Stimulated activated CD4-positive, alpha-beta T cell treated with anti-CD3 and anti-CD28 coated beads, Interleukin-1b, Interleukin-23, amount 100 ng/mL, for 1 hour (primary cell): ENCODE measurements at places on chromosomes 1 and 21.

- DNase-seq = no peak
Observed at GRCh38 chr1:3244025-3244926, 175.3 kb downstream of the PRDM16 start.

DNA sequence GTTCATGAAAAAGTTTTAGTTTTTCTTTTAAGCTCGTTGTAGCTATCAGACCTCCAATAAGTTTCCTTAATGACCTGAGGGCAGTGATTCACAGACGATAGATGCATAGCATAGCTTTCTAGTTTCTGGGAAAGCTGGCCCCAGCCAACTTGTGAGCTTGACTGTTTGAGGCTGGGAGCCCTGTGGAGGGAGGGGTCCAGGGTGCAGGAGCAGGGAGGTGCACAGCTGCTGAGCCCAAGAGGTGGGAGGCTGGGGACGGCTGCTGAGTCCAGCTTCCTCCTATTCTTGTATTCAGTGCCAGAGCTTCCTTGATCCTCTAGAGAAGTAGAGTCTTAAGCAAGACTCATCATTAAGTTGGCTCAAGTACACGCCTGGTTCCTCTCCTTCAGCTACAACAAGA, 11.0 kb upstream of the AVPR1B start:
- DNase-seq = no peak

DNA sequence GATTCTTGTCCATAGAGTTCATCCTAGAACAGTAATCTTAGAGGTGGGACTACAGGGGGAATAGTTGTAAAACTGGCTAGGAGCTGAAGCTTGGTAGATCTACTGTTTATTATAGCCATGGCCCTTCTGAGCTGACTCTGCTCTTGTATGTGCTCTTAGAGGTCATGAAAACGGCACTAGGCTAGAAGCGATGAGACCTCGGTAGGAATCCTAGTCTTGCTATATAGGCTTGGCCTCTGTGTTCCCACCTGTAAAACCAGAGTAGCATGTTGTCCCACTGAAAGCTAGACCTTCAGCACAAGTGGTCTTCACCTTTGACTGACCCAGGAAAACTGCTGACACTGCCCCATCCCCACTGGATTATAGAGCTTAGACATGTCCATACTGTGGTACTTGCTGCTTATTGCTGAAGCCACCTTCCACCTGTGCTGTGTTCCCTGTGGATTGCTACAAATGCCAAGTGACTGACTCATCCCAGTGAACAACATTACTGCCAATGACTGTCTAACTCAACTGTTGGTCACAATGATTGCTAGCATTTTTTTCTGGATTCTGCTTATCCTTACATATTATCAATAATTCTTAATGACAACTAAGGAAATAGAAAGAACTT, 23.0 kb upstream of the PIGC start:
- no peak for DNase-seq

GRCh38 chr1:230879778-230880177, 11.5 kb upstream of the C1orf198 start:
- DNase-seq = no peak

- no peak for DNase-seq
Observed at GRCh38 chr21:36509973-36510664, 30.2 kb upstream of the CLDN14 start.

- no peak for DNase-seq
Observed at GRCh38 chr1:41504114-41505035, 19.9 kb upstream of the EDN2 start.

DNA sequence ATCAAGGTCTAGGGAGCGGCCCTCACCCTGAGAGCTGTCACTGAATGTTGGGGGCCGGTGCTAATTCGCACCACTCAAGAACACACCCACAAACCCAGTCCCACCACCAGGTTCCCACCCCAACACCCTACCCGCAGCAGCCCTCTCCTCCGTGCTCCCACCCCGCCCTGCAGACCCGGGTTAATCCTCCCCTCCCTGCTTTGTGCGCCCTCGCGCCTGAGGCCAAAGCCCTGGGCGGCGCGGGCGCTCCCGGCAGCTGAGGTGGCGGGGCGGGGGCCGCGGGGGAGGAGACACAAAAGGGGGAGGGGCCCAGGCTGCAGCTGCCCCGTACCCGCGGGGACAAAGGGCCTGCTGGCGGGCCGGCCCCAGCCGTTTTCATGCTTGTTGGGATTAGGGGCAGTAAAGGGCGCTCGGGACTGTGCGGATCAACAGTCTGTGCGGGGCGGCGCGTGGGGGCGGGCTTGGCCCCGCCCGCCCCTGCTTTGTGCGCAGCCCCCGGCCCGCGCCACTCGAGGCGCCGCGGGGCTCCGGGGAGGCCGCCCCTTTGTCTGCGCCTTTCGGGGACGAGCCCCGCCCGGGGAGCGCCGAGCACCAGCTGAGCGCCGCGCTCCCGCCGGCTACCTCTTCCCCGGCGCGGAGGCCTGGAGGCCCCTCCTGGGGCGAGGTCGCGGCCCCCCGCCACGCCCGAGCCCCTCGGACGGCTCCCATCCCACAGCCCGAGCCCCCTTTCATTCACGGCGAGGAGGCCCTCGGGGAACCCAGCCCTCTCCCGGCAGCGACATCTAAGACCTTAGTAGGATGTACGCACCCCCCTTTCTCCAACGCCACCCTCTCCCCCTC, 10.9 kb downstream of the C1orf216 start:
- no peak for DNase-seq

GRCh38 chr1:193662030-193662429, 475.6 kb upstream of the B3GALT2 start:
- no peak for DNase-seq

DNA sequence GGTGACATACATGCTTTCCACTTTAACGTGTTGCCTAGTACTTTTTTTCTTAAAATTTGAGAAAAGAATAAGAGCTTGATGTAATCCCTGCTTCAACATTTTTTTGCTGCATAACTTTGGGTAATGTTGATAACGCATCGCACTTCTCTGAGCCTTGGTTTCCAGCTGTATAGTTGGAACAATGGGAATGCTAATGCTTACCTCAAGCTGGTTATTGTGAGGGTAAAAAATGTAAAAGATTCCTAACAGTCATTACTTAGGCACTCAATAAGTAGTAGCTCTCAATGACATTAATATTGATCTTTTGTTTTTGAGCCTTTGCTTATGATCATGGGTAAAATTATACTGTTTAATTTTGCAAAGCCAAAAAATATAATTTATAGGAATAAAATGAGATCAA, 683.3 kb upstream of the CXADR start:
- DNase-seq = no peak

DNA sequence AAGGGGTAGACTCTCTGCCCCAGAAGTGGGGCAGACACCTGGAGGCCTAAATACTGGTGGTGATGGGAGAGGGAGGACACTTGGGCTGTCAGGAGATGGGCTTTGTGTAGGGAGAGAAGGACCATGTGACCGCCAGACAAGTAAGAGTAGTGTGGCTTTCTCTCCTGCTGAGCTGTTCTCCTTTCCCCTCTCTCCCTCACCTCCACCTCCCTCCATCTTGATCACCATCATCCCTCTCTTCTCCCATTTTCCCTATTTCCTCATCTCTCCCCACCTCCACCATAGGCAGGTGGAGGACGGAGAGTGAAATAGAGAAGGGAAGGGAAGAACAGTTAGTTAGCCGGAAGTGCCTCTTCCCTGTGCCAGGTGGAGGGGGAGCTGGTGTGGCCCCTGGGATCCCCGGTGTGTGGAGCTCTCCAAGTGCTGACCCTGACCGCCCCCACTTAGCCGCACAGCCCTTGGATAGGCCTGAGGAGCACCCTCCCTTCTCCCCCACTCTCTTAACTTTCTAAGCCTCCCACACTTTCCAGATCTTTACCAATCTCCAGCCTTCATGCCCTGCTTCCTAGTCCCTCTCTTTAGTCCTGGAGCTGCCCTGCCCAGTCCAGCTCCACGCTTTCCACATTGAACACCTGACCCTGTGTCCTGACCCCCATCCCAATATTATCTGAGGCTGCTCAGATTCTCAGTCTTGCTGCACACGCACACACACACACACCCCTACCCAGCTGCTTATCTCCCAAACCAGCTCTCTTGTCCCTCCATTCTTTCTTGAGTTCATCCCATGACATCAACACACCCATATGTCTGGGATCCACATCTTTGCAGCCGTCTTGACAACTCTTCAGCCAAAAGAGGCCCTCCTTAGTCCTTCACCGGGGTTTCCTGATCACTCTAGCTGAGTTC, 1.5 kb downstream of the CELF3 start:
- no peak for DNase-seq

DNA sequence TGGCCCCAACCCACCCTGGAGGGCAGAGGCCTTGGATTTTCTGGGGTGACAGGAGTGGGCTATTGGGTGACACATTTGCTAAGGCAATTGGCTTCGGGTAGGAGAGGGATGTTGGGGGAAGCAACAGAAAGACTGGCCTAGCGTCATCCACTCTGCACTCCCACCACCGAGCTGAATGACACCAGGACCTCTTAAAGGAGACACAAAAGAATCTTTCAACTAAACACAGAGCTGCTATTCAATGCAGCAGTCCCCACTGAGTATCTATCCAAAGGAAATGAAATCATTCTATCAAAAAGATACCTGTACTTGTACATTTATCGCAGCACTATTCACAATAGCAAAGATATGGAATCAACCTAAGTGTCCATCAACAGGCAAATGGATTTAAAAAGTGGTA, 6.2 kb downstream of the TFF2 start:
- DNase-seq = no peak

DNA sequence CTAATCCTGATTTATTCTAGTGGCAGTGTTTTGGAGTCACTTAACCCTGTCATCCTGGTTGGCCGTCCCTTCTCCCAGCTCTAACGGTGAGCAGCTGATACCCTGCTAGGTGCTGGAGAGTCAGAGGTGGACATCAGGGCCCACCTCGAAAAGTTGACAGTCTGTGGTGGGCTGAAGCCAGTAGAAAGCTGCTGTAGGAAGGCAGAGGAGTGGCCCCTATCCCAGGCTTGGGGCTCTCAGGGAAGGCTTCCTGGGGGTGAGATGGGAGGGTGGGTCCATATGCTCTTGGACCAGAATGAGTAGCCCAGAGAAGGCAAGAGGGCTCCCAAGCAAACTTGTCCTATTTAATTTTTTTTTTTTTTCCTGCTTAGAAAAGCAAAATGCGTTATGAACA, 475 bp upstream of the RPL5 start:
- no peak for DNase-seq

DNA sequence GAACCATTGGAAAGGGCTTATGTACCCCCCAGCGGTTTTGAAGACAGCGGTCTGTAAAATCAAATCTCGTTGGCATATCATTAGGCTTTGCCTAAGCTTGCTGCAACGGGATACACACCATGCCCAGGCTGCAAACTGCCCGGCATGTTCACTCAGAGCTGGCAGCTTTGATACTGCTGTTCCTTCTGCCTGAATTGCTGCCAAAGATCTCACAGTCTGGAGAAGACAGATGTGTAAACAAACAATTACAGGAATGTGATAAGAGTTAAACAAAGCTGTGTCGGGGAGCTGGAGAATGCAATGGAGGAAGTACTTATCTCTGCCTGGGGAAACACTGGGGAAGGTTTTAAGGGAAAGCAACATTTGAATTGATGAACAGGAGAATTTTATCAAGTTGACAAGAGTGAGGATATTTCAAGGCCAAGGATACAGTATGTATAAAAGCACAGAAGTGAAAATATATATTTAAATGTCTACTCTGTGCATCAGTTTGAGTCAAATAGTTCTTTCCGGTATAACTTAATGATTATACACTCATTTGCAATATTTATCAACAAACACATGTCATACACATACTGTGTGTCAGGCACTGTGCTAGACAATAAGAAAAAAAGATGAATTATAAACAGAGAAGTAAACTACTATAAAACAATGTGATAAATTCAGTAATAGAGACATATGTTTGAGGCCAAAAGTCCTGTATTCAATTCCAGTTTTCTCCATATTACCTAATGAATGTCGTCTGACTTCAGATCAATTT, 29.9 kb downstream of the CHML start:
- no peak for DNase-seq

DNA sequence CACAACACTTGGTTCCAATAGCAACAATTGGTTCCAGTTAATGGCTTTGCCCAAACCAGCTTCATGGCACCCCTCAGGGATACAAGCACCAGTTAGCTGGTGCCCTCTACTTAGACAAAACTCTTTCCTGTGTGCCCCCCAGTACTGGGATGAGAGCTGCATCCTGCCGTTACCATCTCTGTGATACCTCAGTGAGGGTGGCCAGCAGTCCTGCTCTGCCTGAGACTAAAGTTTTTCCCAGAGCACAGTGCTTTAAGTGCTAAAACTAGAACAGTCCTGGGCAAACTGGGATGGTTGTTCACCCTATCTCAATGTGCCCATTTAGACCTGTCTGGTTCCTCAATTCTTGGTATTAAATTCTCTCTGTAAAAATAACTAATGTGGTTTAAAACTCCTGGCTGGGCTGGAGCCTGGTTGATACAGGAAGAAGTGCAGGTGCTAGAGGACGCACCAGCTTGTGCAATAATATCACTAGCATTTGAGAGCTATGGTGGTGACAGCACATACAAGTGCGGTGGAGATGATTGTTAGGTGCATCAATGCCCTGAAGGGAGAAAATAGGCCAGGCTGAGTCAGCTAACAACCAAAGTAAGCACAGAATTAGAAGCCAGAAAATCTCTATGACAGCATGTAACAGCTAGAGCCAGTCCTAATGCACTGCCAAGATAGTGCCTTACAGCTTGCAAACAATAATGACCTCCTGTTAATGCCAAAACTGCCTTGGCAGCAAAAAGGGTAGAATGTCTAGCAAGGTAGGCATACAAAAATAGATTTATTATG, 179.8 kb upstream of the GALNT2 start:
- DNase-seq = no peak

DNA sequence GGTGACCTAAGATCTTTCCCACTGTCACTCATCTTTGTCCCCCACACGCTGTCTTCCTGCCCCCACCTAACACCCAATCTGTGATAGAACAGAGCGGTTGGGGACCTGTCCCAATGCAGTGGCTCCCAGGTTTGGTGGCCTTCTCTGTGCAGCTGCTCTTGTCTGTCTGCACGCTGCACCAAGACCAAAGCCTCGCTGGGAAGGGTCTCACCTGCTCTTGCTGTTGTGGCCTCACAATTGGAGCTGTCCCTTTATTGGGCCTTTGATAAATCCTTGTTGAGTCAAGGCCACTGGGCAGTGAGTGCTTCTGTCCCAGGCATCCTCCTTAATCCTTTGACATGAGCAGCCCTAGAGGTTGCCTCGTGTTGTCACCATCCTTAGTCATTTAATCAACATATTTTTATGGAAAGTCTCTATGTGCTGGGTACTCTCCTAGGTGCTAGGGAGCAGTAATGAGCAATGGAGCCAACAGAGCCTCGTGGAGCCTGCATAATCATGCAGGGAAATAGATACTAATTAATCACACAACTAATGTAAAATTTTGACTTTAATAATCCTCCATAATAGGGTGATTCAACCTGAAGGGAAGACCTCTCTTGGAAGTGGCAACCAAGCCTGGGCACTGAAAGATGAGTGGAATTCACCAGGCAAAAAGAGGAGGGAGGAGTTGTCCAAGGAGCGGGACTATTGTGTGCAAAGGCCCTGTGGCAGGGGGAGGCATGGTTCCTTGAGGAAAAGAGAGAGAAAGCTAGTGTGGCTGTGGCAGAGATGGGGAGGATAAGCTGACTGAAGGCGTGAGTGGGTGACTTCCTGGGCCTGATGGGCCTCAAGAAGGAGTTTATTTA, 57.6 kb downstream of the MAN1C1 start:
- DNase-seq = no peak
